Right atrium auricular region (tissue), 2 donors: ENCODE measurements at places on chromosomes 5 and 9. TPM values are rescaled to one million over a fixed set of nuclear protein-coding genes. Genes with fewer than 3 reads are reported as not detected.

DNA sequence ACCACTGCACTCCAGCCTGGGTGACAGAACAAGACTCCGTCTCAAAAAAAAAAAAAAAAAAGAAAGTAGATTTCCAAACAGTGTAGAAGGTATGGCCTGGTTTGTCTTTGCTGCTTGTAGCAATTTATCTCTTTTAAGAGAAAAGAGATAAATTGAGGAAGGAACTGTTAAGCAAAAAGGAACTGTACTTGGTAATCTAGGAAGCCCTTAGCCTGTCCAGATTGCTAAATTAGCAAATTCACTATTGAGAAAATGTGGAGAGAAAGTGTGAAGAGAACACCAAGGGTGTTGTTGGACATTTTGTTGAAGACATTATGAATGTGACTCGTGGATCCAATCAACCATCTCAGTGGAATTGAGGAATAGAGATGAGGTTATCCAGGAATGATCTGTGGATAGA lies 13.0 kb upstream of the SUSD3 start:
- no peak for DNase-seq

GRCh38 chr5:179331591-179332375 lies 13.5 kb downstream of the ADAMTS2 start:
- DNase-seq: no peak

PCDHA3 gene
- 0.48 TPM for total RNA-seq

HK3 gene
- total RNA-seq: 4.4 TPM

JAKMIP2 gene
- 0.16 TPM for total RNA-seq

PDLIM4 gene
- 96.7 TPM for total RNA-seq

CD72 gene
- total RNA-seq: 0.79 TPM
